ENCODE measurements at places on chromosomes 6 and 20. TPM values are rescaled to one million over a fixed set of nuclear protein-coding genes. Genes with fewer than 3 reads are reported as not detected.

GPR6 gene
- not detected for total RNA-seq

PTPRT gene
- total RNA-seq = not detected

GRCh38 chr6:99219788-99220187, 129.7 kb downstream of the FAXC start:
- no peak for DNase-seq

GSTA1 gene
- not detected for total RNA-seq

GRCh38 chr6:7140631-7141378, 33.0 kb downstream of the RREB1 start:
- peak; percentile 71 for DNase-seq

GRCh38 chr20:19241440-19241839, 29.0 kb downstream of the SLC24A3 start:
- DNase-seq = no peak

GRCh38 chr20:776165-776564, 7.9 kb upstream of the SLC52A3 start:
- DNase-seq = no peak

- DNase-seq = peak; percentile 57
Measured at GRCh38 chr20:20593447-20594170, 118.8 kb downstream of the RALGAPA2 start.

RAD21L1 gene
- total RNA-seq = not detected

GRCh38 chr6:72620871-72621290, 983 bp upstream of the KCNQ5 start:
- DNase-seq = no peak

DNA sequence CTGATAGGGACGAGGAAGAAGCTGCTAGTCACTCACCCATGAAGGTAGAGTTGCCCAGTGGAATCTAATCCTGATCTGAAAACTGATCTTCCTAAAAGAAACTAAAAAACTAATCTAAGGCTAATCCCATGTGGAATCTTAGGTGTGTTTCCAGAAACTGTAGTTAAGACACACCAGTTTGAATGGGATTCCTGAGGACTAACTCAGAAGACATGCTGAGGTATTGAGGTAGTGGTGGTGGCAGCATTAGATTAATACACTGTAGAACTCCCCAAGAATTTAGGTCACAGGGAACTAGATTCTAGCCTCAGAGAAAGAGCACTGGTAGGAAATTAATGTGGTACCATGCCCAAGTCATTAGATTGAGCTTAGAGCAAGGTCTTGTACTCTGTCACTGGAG, 19.6 kb upstream of the AKAP7 start:
- no peak for DNase-seq

GRCh38 chr6:157873735-157874344, 50.8 kb downstream of the SNX9 start:
- DNase-seq = peak; percentile 74

- peak; percentile 95 for DNase-seq
Measured at GRCh38 chr20:33647603-33648395, 14.3 kb upstream of the C20orf144 start.

DNA sequence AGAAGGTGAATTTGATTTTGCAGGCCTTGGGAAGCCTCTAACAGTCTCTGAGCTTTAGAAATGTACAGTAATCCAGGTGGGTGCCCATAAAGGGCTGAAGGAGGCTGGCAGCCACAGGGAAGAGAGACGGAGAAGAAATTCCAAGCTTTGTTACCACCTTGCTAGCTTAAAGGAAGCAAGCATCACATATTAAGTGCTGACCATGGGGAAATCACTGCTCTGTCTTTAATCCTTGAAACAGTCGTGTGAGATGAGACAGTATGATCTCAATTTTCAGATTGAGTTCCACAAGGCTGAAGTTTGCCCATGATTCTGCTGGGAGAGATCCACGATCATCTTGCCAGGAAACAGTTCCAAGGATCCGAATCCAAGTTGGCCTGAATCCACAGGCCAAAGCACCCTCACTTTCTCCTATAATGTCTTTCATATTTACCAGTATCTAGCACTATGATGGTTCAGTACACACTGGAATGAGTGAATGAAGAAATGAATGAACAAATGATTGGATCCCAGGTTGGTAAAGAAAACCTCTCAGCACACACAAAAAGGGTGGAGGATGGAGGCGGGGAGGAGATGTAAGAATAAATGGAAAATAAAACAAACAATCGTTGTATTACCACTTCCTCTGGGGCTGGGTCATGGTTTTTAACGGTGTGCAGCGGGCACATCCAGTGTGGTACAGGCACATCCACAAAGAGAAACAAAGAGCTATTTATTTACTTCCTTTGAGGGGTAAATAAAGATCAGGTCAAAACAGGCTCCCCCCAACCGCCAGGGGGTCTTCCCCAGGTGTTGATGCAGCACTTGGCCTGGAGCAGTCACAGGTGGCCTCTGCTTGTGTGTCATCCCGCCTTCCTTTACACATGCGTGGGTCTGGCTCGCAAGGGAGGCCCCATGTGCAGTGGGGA, 28.2 kb upstream of the TAF8 start:
- DNase-seq = peak; percentile 55

TGM3 gene
- 0.08 TPM for total RNA-seq

DOK5 gene
- total RNA-seq = 85.6 TPM

GRCh38 chr20:49054056-49054643, 8.0 kb downstream of the CSE1L start:
- no peak for DNase-seq

DNA sequence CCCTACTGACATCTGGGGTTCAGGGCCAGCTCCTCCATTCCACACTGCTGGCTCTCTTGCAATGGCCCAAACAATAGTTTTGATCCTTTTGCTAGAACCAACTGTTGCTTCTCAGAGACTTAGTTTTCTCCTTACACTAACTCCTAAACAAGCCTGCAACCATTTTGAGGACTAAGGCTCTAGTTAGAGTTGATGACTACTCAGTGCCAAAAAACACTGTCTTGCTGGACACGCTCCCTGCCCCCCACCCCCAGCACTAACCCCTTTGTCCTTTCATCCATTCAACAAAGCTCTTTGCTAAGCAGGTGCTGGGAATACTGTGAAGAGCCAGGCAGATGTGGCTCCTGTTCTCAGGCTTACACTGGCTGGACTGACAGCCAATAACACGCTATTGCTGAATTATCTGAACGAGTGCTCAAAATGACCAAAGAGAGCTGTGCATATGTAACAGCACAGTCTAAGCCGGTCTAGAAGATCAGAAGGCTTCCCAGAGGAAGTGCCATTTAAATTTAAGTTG, 17.6 kb downstream of the GCLC start:
- no peak for DNase-seq

SLC35F1 gene
- total RNA-seq = not detected

MYCT1 gene
- 2.6 TPM for total RNA-seq

KCNS1 gene
- not detected for total RNA-seq

Data from fibroblast of the aortic adventitia (primary cell).